Glomerular endothelial cell (primary cell): ENCODE measurements at places on chromosomes 1 and 21. TPM values are rescaled to one million over a fixed set of nuclear protein-coding genes. Genes with fewer than 3 reads are reported as not detected.

The LCE1D gene
- not detected in 2 replicates for total RNA-seq

- DNase-seq: no peak
Observed at GRCh38 chr1:159839116-159839849, 12.6 kb downstream of the SLAMF8 start.

GRCh38 chr1:77542813-77543420 is 139.5 kb downstream of the ZZZ3 start:
- DNase-seq: no peak

The TNNT2 gene
- total RNA-seq: 0.88 TPM in 1 of 2 replicates, not detected in the other
